Caki2 (cell line): ENCODE measurements at places on chromosomes 5 and 9.

GRCh38 chr9:134525841-134526583 lies 115.6 kb upstream of the COL5A1 start:
- no peak for DNase-seq

DNA sequence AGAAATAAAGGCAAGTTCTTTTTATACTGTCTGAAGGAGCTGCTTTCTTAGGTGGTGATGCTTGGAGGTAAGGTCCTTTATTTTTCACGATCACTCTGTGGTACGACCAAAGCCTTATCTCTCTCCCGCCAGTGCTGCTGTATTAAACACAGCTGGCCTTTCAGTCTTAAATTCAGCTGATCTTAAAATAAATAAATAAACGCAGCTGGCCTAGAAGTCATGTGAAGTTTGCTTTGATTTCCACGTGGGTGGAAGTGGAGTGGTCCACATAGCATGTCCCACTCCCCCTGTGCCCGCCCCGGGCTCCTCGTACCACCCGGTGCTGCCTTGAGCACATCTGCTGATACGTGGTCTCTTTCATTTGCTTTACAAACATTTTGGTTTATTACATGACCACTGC lies 260.4 kb downstream of the FANCC start:
- DNase-seq = no peak

DNA sequence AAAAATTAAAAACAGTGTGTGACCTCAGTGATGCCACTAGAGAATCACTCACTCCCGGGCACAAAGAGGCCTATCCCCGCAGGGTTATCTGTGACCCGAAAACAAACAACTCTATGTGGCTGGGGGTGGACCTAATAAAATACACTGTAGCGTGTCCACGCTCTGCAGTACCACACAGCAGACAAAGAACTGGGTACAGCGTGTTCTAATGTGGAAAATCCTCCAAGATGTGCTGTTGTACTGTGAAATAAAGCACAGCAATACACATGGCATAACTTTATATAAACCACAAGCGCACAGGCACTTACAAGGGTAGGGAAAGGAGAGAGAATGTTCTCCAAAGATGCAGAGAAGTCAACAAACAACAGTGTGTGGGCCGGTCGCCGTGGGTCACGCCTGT lies 8.1 kb upstream of the SLC34A1 start:
- no peak for DNase-seq

- peak; percentile 16 for DNase-seq
Measured at GRCh38 chr9:79581794-79582193, 10.0 kb downstream of the TLE4 start.

- no peak for DNase-seq
Measured at GRCh38 chr9:32579706-32580331, 6.9 kb upstream of the NDUFB6 start.

DNA sequence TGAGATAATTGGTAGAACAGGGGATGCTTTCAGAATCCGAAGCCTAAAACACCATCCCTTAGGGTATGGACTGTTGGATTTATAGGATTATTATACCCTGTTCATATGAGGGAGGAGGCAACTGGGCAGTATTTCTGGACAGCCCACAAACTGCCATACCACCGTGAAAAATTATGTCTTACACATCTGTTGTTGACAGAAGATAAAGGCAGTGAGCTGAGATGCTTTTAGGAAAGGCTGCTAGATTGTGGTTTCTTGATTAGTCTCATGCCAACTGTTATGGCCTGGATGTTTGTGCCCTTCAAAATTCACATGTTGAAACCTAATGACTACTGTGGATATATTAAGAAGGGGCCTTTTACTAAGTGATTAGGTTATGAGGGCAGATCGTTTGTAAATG lies 83.7 kb upstream of the DHFR start:
- DNase-seq = no peak

- DNase-seq = peak; percentile 93
Measured at GRCh38 chr9:136577941-136578625, 32.2 kb upstream of the NOTCH1 start.

DNA sequence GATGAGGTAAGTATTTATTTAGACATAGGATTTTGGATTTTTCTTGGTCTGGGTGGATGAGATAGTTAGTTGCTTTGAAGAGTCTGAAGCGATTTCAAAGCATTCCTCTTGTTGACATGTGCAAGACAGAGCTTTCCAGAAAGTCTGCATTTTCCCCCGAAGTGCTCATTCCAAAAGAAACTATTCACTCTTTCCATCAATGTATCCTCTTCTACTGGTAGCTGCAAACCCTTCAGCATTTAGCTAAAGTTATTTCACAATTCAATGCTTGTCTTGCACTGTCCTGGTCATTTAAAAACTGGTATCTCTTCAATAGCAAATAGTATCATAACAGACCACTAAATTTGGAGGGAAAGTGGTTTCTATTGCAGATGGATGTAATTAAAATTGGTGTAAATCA lies 13.0 kb downstream of the NREP start:
- DNase-seq = no peak

DNA sequence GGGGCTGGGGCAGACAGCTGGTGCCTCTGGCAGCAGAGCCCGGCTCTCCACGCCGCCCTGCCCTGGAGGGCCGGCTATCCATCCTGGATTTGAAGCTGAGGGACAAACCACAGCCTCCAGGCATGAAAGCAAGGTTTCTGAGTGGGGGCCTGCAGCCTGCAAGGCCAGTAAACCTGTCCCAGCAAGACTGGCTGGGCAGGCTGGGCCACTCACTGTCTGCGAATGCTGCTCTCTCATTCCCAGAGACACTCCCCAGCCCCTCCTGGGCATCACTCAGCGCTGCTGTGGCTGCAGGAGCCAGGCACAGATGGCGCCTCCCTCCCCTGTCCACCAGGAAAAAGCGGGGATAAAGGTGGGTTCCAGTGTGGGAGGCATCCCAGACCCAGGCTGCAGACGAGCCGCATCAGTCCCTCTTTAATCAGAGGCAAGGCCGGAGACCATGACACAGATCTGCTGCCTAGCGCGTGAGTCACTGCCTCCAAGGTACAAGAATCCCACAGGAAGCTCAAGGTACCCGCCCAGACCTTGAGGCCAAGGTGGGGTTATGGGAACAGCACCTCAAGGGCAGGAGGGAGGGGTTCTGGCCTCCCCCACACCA lies 118.0 kb downstream of the VAV2 start:
- DNase-seq = peak; percentile 86

DNA sequence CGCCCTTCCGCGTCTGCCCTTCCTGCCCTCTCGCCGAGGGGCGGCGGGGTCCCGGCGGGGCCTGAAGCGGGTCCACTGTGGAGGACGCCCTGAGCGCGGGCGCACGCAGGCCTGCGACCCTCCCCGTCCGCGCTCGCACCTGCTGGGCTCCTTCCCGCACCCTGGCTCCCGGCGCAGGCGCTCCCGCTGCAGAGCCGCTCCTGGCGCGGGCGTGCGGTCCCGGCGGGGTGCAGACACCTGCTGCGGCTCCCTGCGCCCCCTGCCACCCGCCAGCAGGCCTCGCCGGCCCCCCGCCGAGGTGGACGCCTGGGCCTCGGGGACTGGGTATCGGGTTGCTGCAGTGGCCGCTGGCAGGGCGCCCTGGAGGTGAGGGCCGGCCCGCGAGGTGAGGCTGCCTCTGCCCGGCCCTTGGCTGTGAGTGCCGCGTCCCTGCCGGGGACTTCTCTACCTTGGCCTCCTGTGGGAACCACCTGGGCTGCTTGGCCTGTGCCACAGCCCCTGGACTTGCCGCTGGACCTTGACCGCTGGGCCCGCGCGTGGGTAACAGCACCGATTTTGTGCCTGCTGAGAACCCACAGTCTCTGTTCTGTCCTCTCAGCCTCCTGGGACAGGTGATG lies 627 bp downstream of the ARRDC1 start:
- no peak for DNase-seq

- peak; percentile 62 for DNase-seq
Measured at GRCh38 chr9:101028346-101029314, at the start of gene PLPPR1. Gene PLPPR1, plus strand, starts transcription at chr9:101028727.

DNA sequence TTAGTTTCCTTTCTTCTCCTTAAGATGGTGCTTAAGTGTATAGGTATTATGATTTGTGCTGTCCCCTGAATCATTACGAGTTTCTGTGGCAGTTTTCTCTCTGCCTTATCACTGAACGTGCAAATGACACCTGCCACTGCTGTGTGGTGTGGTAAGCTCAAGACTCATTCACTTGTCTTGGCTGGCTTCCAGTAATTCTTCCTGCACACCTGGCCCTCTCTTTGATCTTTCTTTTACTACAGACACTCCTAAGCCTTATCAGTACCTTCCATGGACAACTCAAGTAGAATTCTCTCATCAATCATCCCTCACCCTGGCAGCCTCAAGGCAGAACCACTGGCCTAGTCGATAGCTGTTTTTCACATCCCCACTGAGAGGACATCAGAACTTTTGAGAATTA lies 82.6 kb upstream of the ADAMTS19 start:
- DNase-seq = no peak

DNA sequence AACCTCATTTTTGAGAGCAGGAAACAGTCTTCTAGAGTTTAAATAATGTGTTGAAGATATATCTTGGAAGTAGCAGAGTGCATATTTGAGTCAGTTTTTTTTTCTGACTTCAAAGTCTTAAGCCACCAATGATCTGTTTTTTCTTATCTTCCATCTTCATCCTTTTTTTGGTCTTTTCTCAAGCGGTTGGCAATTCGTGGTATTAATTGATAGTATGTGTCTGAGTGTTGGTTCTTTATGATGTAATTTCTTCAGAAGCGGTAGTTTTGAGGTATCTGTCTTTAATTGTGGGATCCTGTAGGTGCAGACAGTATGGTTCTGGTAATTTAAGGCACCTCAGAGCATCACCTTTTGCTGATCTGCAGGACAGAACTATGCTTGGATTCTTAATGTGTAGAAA lies 3.9 kb downstream of the CSNK1G3 start:
- no peak for DNase-seq

- DNase-seq = peak; percentile 77
Measured at GRCh38 chr9:2620919-2621721, 467 bp upstream of the VLDLR start.

- no peak for DNase-seq
Measured at GRCh38 chr5:24397601-24398000, 247.2 kb downstream of the CDH10 start.

GRCh38 chr5:147170603-147171002 lies 64.2 kb upstream of the STK32A start:
- no peak for DNase-seq

GRCh38 chr5:42991404-42992087 lies 48.6 kb downstream of the ANXA2R start:
- no peak for DNase-seq

DNA sequence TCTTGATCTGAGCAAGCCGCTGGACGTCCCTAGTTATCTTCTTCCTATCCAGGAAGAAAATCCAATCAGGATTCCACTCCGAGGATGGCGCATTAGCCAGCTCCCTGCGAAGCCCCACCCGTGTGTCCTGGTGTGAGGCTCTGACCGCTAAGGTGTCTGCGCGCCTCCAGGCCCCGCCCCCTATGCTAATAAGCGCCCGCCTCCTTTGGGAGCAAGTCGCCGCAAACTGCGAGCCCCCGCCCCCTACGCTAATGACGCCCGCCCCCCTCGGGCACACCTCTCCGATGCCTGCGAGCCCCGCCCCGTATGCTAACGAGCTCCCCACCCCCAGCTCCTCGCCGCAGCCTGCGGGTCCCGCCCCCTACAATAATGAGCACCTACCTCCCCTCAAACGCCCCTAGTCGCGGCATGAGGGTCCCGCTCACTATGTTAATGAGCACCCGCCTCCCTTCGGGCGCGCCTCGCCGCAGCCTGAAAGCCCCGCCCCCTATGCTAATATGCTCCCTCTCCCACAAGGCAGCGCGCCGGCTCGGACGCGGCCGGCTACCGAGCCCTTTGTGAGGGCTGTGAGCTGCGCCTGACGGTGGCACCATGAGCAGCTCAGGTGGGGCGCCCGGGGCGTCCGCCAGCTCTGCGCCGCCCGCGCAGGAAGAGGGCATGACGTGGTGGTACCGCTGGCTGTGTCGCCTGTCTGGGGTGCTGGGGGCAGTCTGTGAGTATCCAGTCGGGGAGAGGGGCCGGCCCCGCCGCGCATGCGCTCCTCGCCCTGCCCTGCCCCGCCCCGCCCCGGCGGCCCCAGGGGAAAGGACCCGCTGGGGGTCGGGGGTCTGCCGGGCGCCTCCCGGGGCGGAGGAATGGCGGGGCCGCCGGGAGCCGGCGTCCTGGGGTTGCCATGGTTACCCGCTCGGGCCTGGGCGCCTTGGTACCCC lies at the start of gene CACFD1:
TSS of gene CACFD1 (plus strand) at position 503 of the 929 bp plus-strand sequence. CDS start at position 592, 89 bp downstream.
- peak; percentile 97 for DNase-seq

DNA sequence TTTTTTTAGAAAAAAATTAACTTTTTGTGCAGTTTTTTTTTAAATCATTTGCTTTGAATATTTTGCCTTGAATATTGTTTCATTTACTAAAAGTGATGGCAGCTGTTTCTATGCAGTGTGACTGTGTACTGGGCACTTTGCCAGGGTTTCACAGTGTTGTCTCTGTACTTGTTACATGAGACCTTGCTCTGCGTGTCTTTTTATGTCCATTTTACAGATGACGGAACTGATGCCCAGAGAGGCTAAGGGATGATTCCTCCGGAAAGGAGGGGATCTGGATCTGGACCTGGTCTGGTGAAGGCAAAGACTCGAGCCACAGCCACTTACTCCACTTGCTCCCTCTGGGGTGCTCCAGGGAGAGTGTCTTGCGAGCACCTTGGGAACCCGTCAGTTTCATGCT lies 124.8 kb upstream of the PTCH1 start:
- no peak for DNase-seq

GRCh38 chr5:156778139-156778706 lies 71.9 kb upstream of the PPP1R2B start:
- no peak for DNase-seq

- DNase-seq = no peak
Measured at GRCh38 chr5:66230551-66230950, 86.5 kb downstream of the SREK1 start.

GRCh38 chr5:40623480-40624420 lies 56.0 kb upstream of the PTGER4 start:
- no peak for DNase-seq

DNA sequence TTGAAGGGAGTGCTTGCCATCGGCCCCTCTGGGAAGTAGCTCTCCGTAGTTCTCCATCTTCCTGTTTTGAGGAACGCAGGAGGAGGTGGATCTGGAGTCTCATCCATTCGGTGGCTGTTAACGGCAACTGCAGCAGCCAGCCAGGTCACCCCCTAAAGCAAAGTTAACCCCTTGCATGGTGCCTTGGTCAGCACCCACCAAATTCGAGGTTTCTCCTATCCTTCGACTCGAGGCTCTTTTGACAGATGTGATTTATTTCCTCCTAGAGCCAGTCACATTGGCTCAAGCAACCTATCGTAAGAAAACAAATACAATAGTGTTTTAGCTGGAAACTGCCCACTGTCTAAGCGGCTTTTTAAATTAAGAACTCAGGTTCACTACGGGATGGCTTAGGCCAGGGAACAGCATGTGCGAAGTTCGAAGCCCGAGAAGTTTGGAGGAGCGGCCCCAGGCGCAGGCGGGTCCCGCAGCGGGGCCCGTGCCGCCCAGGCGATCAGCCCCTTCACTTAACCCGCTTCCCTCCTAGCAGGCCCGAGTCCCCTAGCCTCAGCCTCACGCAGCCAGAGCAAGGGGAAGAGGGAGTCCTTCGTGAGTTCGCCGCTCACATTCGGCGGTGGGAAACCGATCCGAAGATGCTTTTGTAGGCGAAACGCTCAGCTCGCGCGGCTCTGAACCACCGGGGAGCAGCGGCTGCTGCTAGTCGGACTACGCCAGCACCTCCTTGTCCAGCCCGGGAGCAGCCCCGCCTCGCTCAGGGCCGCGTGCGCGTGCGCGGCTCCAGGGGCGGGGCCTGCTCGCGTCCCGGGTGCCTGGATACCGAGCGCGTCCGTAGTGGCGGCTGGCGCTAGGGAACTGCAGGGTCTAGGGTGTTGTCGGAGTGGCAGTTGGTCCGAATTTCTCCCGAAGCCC lies at the start of gene ROPN1L:
TSS of gene ROPN1L (plus strand) at position 797 of the 909 bp plus-strand sequence. CDS start 289 bp downstream, outside the sequence.
- peak; percentile 85 for DNase-seq
